ENCODE measurements at places on chromosomes 2 and 18.

DNA sequence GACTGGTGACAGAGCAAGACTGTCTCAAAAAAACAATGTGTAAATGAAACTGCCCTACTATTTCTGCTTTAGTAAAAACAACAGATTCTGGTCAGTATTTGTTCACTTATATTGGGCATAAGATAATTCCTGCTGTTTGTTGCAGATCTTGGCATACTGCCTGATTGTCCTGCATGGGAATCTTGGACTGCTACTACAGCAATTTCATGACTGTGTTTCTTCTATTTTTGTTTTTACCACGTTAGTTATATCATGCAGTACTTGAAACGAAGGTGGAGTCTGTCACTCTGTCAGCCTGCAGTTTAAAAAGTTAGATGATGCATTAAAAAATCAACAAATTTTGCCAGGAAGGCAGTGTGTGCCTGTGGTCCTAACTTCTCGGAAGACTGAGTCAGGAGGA is 14.2 kb upstream of the CLASP1 start:
- no peak for DNase-seq

DNA sequence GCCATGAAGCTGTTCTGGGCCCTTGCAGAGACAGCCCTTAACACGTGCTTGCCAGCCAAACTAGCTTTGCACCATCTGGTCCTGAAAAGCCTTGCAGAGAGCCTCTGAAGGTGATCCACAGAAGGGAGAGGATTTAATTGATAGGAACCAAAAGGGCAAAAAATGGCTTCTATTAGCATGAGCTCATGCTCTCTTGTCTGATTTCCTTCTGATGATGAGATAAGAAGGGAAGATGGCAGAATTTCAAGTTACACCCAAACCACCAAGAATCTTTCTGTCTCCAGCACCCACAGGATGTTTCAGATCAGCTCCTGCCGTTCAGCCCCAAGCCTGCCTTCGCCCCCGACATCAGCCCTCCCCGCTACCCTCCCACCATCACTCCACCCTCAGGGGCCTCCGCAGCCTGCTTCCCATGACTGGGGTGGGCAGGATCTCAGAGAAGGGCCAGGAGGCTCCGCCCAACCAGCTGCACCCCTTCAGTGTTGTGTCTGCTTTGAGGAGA is 23.4 kb upstream of the GLI2 start:
- no peak for DNase-seq

DNA sequence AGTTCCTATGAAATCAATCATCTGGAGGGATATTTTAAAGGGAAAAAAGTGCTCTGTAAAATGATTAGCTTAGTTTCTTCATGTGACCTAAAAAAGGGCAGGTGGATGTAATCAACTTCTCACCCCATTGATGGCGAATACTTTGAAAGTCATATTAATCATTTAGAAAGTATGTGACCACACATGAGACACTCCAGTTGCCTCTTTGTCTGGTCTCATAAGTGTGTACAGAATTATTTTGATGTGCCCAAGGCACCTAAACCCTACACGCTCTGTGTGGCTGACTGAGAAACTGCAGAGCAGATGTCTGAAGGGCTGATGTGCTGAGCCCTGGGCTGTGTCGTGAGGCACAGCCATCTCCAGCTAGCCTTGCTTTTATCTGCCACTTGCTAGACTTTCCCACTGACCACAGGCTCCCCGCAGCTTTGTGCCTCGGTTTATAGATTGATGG is 26.9 kb downstream of the SGPP2 start:
- DNase-seq: no peak

DNA sequence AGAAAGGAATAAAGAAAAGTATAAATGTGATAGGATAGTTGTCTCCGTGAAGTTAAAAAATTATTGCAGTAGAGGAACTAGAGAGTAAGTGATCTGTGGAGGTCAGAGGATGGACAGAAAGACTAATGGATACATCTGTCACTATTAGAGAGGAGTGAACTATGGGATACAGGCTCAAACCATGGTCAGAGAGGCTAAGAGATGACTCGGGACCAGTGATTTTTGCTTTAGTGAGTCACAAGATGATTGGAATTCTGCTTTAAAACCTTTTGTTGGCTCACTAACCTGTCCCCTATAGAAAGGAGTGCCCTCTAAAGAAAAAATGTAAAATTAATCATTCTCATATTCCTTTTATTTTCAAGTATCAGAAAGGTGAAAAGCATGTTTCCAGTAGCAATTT is 30.3 kb downstream of the ALMS1 start:
- DNase-seq: no peak

DNA sequence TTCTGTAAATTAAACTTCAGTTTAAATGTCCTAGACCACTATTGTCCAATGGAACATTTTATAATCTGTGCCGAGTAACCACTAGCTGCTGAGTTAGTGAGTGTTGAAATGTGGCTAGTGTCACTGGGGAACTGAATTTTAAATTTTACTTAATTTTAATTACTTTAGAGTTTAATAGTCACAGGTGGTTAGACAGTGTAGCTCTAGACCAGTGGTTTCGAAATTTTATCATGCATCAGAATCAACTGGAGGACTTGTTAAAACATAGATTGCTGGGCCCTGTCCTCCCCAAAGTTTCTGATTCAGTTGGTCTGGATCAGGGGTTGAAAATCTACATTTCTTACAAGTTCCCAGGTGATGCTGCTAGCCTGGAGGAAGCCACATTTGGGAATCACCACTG is 110.4 kb downstream of the FMNL2 start:
- no peak for DNase-seq

- no peak for DNase-seq
Observed at GRCh38 chr18:74616494-74616893, 18.8 kb downstream of the ZNF407 start.

DNA sequence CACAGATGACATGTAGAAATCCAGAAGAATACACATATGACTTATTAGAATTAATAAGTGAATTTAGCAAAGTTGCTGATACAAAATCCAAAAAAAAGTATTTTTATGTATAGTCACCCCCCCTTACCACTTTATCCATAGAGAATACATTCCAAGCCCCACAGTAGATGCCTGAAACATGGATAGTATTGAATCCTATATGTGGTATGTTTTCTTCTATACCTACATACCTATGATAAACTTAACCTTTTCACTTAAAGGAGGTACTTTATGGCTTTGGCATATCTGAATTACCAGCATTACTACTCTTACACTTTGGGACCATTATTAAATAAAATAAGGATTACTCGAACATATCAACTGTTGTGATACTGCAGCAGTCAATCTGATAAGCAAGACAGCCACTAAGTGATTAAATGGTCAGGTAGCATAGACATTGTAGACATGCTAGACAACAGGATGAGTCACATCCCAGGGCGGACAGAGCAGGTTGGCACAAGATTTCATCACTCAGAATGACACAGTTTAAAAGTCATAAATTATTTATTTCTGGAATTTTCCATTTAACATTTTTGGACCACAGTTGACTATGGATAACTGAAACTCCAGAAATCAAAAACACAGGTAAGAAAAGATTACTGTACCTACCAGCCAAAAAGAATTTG is 208.2 kb upstream of the CHAC2 start:
- DNase-seq: no peak

GRCh38 chr2:152462779-152463178 is 127.8 kb downstream of the FMNL2 start:
- DNase-seq: no peak

DNA sequence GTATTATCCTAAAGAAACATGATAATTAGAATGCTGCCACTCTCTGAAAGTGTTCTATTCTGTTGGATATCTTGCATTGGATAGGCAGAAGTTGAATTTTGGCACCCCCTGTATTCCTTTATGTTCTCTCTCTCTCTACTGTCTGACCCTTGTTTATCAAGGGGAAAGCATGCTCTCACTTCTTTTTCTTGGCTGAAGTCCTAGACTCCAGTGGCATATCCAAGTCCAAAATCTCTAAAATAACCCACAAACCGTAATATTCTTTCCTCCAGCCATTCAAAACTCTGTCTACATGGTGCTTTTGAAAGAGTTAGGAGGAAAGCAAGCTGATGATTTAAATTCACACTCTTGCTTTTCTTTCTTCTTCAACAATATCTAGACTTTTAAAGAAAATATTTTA is 669.7 kb downstream of the TDRD15 start:
- DNase-seq: no peak

GRCh38 chr2:148593421-148593820 is 51.1 kb upstream of the EPC2 start:
- DNase-seq: no peak

GRCh38 chr2:138602166-138602460 is 100.5 kb downstream of the SPOPL start:
- no peak for DNase-seq

DNA sequence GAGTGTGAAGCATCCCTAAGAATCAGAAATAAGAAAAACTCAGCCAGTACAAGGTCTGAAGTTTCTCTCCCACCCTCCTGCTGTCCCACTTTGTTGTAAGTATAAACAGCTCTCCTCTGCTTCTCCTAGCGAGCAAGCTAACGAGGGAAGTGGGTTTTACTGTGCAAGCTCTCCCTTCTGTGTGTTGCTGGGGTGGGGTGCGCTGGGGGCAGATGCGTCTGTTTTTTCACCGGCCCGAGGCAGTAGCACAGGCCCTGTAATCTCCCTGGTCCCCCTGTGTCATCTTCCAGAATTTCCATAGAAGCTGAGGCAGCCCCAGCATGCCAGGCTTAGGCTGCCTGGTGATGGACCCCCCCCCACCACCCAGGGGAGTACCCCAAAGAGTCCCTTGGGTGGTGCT is 9.4 kb upstream of the CXCR4 start:
- DNase-seq: no peak

GRCh38 chr2:55751966-55752365 is 58.3 kb upstream of the PNPT1 start:
- no peak for DNase-seq

- no peak for DNase-seq
Observed at GRCh38 chr2:170885130-170885791, 43.8 kb upstream of the GORASP2 start.

GRCh38 chr2:18506883-18507509 is 53.5 kb downstream of the RDH14 start:
- no peak for DNase-seq

- no peak for DNase-seq
Observed at GRCh38 chr18:44458777-44459176, 221.9 kb upstream of the SETBP1 start.

DNA sequence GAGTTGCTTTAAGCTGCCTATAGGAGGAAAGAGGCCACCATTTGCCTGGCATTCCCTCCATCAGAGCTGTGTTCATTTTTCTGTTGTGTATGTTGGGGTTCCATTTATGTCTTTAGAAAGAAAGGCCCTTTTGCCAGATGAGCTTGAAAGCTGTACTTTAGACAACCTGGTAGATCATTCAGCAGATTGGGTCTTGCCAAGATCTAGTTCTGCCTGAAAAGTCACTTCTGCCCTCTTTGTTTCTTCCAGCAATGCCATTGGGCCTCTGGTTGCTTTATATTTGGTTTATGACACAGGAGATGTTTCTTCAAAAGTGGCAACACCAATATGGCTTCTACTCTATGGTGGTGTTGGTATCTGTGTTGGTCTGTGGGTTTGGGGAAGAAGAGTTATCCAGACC is 14.4 kb downstream of the SLC20A1 start:
- no peak for DNase-seq

GRCh38 chr2:227280895-227281294 is 44.2 kb upstream of the MFF start:
- DNase-seq: no peak

- DNase-seq: no peak
Observed at GRCh38 chr18:2982022-2982421, 30.9 kb downstream of the LPIN2 start.

Data from 8988T (cell line).